ENCODE measurements at places on chromosomes 11 and 22.
A peak's percentile ranks its signal among the peaks of the same experiment; 100 is the strongest.

GRCh38 chr22:37169947-37170688 lies 17.9 kb downstream of the C1QTNF6 start:
- peaks cover 16% of the 10 kb centered on the region for H3K4me1 ChIP-seq
- peak; percentile 13 for DNase-seq
- H3K27me3 ChIP-seq = no peaks in the 10 kb centered on the region
- no peaks in the 10 kb centered on the region for H3K36me3 ChIP-seq
- no peak overlapping the region for H3K4me3 ChIP-seq

DNA sequence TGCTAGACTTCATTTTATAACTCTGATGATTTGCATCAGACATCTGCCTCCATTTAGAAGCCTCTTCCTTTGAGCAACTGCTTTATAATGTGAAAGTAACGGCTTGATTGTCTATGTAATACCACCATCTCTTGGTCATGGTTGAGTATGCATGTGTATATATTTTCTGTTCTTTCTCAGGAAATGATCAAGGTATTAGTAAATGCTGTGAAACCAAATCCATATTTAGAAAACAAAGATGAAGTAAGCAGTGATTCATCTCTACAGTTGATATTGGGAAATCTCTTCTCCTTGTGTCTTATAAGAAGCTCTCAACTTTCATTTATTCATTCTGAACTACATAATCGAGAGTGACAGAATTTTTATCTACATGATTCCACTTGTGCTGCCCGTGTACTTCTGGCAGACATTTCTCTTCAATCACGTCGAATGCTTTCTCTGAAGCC lies 104.6 kb upstream of the ANO3 start:
- H3K27me3 ChIP-seq = no peaks in the 10 kb centered on the region
- no peaks in the 10 kb centered on the region for H3K4me1 ChIP-seq
- DNase-seq = no peak
- H3K27ac ChIP-seq = no peak overlapping the region
- no peaks in the 10 kb centered on the region for H3K36me3 ChIP-seq

DNA sequence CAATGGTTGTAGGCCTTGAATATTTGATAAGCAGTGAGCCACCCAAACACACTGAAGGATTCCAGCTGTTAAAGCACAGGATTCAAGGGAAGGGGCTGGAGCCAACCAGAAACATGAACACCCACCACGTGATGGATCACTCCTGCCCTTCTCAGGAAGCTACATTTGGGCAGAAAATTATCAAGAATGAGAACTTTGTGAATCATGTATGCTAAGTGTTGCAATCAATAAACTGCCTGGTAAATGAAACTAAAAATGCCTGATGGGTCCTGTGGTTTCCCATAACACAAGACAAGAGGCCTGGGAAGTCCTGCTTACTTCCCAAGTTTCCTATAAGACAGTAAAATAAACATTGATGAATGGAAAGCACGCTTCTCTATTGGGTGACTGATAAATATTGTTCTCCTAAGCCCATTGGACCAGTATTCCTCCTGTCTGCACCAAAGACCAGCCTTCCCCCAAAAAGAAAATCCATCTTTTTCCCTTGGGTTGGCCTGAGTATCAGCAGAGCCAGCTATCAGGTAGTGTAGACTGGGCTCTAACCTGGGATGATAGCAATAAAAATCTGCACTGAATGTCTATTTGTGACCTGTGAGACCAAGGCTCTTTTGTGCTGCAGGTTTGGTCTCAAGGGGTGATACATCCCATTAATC lies 98.4 kb downstream of the CCDC83 start:
- H3K36me3 ChIP-seq = peaks cover 19% of the 10 kb centered on the region
- no peak overlapping the region for H3K4me3 ChIP-seq
- peaks cover 21% of the 10 kb centered on the region for H3K4me1 ChIP-seq
- no peak for DNase-seq

DNA sequence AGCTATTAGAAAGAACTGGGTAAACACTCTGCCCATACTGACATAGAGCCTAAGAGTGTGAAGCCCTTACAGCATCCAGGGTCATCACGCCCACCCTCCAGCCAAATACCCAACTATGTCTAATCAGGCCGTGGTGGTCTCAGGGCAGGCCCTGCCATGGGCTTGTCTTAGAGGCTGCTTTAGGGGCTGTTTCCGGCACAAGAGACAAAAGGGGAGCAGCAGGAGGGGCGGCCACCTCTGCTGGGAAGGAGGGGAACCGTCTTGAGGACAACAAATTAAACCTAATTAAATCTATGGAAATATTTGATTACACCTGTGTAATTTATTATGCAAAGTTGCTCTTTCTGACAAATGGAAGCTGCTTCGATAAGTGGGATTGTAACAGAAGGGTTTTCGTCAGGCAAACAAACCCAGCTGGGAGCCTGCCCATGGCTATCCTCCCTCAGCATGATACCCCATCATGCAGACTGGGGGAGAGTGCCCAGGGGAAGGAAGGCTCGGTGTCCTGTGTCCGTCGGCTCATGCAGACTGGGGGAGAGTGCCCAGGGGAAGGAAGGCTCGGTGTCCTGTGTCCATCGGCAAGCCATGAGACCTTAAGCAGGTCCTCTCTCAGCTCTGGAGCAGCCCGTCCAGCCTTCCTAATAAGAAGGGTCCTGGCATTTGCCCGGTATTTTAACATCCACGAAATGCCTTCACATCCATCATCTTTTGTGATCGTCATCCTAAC lies 163.6 kb upstream of the B3GAT1 start:
- no peaks in the 10 kb centered on the region for H3K36me3 ChIP-seq
- no peak overlapping the region for H3K4me3 ChIP-seq
- no peak for DNase-seq
- no peak overlapping the region for H3K27ac ChIP-seq

DNA sequence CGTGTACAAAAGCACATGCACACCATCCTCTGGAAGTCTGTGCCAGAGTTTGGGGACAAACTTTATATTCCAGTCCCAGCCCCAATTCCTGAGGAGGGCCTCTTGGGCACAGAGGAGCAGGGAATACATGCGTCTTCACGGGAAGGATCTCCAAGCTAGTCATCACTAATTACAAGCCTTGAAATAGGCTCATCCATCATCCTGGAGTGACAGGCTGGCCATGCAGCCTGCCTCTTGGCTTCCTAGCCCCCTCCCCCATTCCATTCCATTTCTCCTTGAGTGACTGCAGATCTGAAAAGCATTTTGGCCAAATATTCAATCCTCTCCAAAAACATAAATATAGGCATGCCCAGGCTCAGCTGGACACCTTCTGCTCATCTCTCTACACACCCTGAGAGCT lies 24.8 kb downstream of the SERPING1 start:
- H3K4me1 ChIP-seq = no peaks in the 10 kb centered on the region
- H3K36me3 ChIP-seq = no peaks in the 10 kb centered on the region
- DNase-seq = no peak
- H3K4me3 ChIP-seq = no peak overlapping the region
- H3K27me3 ChIP-seq = peaks cover 3% of the 10 kb centered on the region
- no peak overlapping the region for H3K27ac ChIP-seq

DNA sequence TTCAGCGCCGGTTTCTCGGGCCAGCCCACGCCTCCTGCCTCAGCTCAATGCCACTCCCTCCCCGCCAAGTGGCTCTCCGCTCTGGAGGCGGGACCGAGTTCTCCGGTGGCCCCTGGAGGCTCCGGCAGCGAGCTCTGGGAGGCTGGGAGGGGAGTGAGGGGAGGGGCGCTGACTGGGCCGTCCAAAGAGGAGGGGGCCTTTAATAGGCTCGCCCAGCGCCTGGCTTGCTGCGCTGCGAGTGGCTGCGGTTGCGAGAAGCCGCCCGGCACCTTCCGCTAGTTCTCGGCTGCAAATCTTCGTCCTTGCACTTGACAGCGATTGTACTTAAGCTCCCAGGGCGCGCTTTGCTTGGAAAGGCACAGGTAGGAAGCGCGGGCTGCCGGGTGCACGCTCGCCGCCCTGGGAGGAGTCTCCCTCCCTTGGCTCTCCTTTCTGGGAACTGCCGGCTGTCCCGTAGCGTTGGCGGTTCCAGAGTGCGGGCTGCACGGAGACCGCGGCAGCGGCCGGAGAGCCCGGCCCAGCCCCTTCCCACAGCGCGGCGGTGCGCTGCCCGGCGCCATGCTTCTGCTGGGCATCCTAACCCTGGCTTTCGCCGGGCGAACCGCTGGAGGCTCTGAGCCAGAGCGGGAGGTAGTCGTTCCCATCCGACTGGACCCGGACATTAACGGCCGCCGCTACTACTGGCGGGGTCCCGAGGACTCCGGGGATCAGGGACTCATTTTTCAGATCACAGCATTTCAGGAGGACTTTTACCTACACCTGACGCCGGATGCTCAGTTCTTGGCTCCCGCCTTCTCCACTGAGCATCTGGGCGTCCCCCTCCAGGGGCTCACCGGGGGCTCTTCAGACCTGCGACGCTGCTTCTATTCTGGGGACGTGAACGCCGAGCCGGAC lies at the start of gene ADAMTS15:
Gene ADAMTS15, plus strand, starts transcription at position 230 of the 894 bp plus-strand sequence. Its CDS starts 329 bp downstream, at position 559.
- peaks cover 11% of the 10 kb centered on the region for H3K27me3 ChIP-seq
- DNase-seq = peak; percentile 80
- H3K4me1 ChIP-seq = peaks cover 10% of the 10 kb centered on the region

DNA sequence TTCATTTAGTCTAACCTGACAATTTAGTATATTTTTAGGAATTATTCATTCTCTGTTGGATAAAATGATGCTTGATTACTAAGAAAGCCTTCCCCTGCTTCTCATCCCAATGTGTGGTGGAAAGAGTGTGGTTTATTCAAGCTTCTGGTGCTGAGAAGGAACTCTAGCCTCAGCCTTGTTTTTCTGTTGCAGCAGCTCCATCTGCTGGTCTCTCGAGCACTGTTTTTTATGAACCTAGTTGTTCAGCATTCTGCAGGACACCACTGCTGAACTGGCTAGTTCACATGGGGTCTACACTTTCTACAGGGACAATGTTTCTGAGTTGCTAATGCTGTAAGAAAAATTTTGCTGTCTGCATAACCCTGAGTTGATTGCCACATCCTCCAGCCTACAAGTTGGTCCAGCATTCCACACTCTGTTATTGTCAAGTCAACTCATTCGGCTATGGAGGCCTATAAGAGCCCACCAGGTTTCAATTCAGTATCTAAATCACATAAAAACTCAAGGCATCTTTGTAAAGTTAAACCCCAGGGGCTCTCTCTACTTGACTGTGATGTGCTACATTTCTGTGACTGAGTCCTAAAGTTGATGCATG lies 14.3 kb downstream of the OR2AG2 start:
- no peaks in the 10 kb centered on the region for H3K4me1 ChIP-seq
- H3K36me3 ChIP-seq = no peaks in the 10 kb centered on the region
- no peaks in the 10 kb centered on the region for H3K27me3 ChIP-seq
- no peak overlapping the region for H3K4me3 ChIP-seq
- no peak overlapping the region for H3K27ac ChIP-seq

DNA sequence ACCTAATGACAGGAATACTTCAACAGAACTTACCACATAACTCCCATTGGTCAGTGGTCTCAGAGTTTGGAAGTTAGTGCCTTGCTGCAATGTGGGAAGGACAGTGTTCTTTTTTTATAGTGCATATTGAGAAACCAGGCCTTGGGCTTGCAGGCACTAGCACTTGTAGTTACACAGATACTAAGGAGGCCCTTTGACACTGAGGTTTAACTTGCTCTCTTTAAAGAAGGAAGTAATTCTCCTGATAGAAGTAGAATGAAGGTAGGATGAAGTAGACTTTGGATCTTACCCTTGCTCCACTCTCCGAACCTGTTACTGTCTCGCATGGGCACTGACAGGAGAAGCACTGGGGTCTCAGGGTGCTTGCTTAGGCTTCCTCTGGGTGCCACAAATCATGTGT lies 31.0 kb upstream of the ST14 start:
- no peaks in the 10 kb centered on the region for H3K36me3 ChIP-seq
- no peak for DNase-seq
- H3K4me3 ChIP-seq = no peak overlapping the region
- H3K27ac ChIP-seq = no peak overlapping the region

DNA sequence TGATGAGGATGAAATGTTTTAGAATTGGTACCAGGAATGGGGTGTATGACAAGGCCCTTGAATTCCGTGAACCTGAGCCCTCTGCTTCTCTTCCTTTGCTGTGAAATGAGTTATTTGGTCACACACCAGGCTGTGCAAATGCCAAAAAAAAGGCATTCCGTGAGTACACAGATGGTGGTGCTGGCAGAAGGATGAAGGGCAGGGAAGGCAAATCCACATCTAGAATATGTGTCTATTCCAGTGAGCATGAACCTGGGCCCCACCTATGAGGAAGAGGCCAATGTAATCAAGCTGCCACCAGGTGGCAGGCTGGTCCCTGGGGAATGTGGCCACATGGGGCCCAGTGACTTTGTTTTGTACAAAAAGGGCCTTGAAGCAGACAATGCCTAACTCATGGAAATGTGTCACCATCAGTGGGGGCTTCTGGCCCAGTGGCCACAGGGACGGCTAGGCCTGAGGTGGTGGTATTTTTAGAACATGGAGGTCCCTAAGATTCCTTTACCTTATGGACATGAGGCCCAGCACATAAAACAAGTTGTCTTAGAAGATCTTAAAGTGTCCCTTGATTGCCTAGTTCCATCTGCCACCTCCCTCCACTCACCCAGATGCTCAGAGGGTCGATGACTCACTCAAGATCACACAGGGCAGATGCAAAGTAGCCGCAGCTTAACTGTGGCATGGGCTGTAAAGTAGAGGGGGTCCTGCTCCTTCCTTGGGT lies 3.9 kb upstream of the RNF215 start:
- DNase-seq = peak; percentile 85
- no peaks in the 10 kb centered on the region for H3K4me1 ChIP-seq
- no peak overlapping the region for H3K4me3 ChIP-seq
- peak overlapping the region; percentile 64 for H3K27ac ChIP-seq
- no peaks in the 10 kb centered on the region for H3K36me3 ChIP-seq

DNA sequence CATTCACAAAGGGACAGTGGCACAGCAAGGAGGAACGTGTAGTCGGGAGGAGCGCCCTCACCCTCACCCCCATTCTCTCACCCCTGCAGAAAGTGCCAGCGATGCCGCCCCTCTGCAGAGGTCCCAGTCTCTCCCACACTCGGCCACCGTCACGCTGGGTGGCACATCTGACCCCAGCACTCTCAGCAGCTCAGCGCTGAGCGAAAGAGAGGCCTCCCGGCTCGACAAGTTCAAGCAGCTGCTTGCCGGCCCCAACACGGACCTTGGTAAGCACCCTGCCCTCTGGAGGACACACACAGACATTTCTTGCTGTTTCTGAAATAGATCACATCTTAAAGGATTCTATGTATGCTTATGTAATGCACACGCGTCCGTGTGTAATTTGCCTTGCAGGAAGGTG lies 34.9 kb downstream of the TBC1D22A start:
- no peak overlapping the region for H3K27ac ChIP-seq
- no peaks in the 10 kb centered on the region for H3K27me3 ChIP-seq
- H3K4me3 ChIP-seq = no peak overlapping the region
- peak; percentile 50 for DNase-seq
- H3K36me3 ChIP-seq = peaks cover 50% of the 10 kb centered on the region

- no peak overlapping the region for H3K27ac ChIP-seq
- no peak overlapping the region for H3K4me3 ChIP-seq
- no peaks in the 10 kb centered on the region for H3K4me1 ChIP-seq
- no peaks in the 10 kb centered on the region for H3K27me3 ChIP-seq
- no peaks in the 10 kb centered on the region for H3K36me3 ChIP-seq
These were observed 116.2 kb downstream of the FAT3 start for GRCh38 chr11:92340839-92341238.

- no peak overlapping the region for H3K27ac ChIP-seq
- H3K4me3 ChIP-seq = no peak overlapping the region
- H3K36me3 ChIP-seq = no peaks in the 10 kb centered on the region
- DNase-seq = no peak
These were observed 1240.1 kb downstream of the LRRC4C start for GRCh38 chr11:40219401-40219800.

GRCh38 chr11:18563090-18563730 lies 25.3 kb downstream of the UEVLD start:
- peaks cover 46% of the 10 kb centered on the region for H3K36me3 ChIP-seq
- no peaks in the 10 kb centered on the region for H3K4me1 ChIP-seq
- DNase-seq = no peak
- H3K4me3 ChIP-seq = no peak overlapping the region
- no peaks in the 10 kb centered on the region for H3K27me3 ChIP-seq

GRCh38 chr11:131246663-131247062 lies 123.8 kb upstream of the NTM start:
- H3K27me3 ChIP-seq = no peaks in the 10 kb centered on the region
- H3K4me1 ChIP-seq = no peaks in the 10 kb centered on the region
- no peak overlapping the region for H3K4me3 ChIP-seq
